GM23248 (cell line): ENCODE measurements at places on chromosomes 7 and 10. TPM values are rescaled to one million over a fixed set of nuclear protein-coding genes. Genes with fewer than 3 reads are reported as not detected.

GRCh38 chr7:28626624-28627262, 214.4 kb downstream of the CREB5 start:
- H3K27me3 ChIP-seq = no peaks in the 10 kb centered on the region
- no peak overlapping the region; the same call in 1 of the 2 replicates for H3K4me3 ChIP-seq
- H3K4me1 ChIP-seq = peaks cover 66% of the 10 kb centered on the region
- DNase-seq = peak; percentile 71
- peak overlapping the region; percentile 65 for H3K27ac ChIP-seq

- H3K27me3 ChIP-seq = no peaks in the 10 kb centered on the region
- H3K4me1 ChIP-seq = no peaks in the 10 kb centered on the region
- H3K27ac ChIP-seq = no peak overlapping the region
- no peak overlapping the region for H3K4me3 ChIP-seq
- no peak for DNase-seq
Observed at GRCh38 chr10:115654961-115655360, 561.8 kb downstream of the ATRNL1 start.

DNA sequence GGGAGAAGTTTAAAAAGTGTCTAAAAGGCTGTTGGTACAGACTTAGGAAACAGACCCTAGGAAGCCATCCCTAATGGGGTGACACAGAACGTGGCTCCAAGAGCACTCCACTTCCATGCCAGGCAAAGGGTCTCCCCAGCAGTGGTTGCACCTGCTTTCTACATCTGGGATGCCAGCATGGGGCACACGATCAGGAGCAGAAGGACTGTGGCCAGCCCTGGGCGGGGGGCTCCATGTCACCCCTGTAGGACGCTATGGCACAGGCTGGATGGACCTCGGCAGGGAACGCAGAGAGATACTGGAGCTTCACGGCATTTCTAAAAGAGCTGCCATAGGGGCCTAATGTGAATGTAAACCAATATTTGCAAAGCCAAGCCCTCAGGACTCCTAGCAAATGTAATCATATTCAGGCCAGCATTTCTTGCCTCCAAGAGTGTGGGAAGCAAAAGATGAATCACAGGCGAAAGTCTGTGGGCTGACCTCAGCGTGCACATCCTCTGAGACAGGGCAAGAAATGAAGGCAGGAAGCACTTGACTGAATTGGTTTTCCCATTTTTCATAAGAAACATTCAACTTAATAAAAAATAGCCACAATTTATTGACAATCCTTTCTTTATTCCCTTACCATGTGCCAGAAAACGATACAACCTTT, 93.9 kb downstream of the ATXN7L1 start:
- H3K36me3 ChIP-seq = no peaks in the 10 kb centered on the region
- H3K27me3 ChIP-seq = no peaks in the 10 kb centered on the region
- peak; percentile 95 for DNase-seq
- 0 out of 2 replicates have a peak overlapping the region, but pooled peaks have one; percentile 20 for H3K4me3 ChIP-seq

- H3K4me1 ChIP-seq = peaks cover 14% of the 10 kb centered on the region
- no peak overlapping the region for H3K4me3 ChIP-seq
- H3K27me3 ChIP-seq = no peaks in the 10 kb centered on the region
- no peak for DNase-seq
- no peaks in the 10 kb centered on the region for H3K36me3 ChIP-seq
Observed at GRCh38 chr7:47776335-47776734, 171.9 kb downstream of the PKD1L1 start.

DNA sequence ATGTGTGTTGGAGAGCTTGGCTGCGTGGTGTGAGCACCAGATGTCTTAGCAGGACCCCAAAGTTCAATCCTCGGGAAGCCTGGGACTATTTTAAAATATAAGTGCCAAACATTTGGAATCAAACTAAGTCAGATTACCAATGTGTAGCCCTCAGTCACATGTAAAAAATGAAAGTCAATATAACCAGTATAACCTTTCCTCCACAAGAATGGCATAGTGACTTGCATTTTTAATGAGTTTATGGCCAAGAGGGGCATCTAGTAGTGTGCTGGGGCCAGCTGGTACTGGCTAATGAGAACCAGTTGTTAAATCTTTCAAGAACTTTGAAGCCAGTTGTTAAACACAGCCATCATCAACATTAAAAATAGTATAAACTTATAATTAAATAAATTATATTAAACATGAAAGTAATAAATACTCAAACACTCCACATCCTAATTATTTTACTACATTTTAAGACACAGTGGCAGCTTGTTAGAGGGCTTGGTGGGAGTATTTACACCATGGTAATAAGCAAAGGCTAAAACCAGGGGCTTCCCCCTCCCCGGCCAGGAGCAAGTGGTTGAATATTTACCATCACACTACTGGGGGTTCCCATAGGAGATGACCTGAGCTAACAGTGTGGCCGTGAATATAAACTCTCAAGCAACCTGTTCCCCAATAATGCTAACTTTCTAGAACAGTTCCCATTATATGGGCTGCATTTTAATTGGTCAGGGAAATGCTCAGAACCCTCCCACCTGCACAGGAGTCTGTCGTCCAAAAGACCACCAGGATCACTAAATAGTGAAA, 7.9 kb upstream of the FAM170B start:
- peak; percentile 12 for DNase-seq
- H3K4me3 ChIP-seq = no peak overlapping the region
- no peaks in the 10 kb centered on the region for H3K36me3 ChIP-seq

DNA sequence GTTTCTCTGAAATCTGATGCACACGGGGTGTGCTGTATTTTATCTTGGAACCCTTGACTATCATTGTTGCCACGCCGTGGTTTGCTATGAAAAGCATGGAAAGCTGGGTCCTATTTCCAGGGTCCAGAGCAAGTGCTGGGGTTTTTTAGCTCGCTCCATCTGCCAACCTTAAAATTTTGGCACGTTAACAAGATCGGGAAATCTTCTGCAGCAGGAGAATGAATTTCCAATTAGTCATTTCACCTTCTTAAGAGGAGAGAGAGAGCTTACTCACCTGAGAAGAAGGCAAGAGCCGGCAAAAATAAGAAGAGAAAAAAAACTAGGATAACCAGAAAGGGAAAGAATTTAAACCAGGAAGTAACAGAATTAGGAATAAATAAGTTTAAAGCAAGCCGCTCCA, 223.6 kb upstream of the CELF2 start:
- no peak for DNase-seq
- no peak overlapping the region for H3K4me3 ChIP-seq
- no peaks in the 10 kb centered on the region for H3K36me3 ChIP-seq
- H3K27me3 ChIP-seq = no peaks in the 10 kb centered on the region

GRCh38 chr10:123527151-123527550, 139.0 kb upstream of the GPR26 start:
- H3K27ac ChIP-seq = no peak overlapping the region
- no peaks in the 10 kb centered on the region for H3K27me3 ChIP-seq
- H3K36me3 ChIP-seq = no peaks in the 10 kb centered on the region
- no peak for DNase-seq

DNA sequence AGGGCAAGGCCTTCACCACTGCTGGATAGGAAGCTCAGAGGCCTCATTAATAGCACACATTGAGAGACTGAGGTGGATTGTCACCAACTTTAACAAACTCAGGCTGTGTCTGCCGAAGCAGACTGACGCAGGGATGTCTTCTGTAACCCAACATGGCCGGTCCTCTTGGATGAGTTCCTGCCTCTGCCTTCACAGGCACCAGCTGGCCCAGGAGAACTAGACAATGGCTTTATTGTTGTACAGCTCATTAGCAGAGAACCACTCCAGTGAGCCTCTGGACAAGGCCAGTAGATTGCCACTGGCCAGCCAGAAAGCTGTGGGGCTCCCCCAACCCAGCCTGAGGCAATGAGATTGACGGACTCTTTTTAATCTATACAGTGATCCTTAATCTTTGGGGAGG, 9.4 kb downstream of the NODAL start:
- peaks cover 26% of the 10 kb centered on the region for H3K4me1 ChIP-seq
- peaks cover 26% of the 10 kb centered on the region; the same call in 1 of the 2 replicates for H3K36me3 ChIP-seq

GRCh38 chr10:24920907-24921881, 31.2 kb downstream of the PRTFDC1 start:
- DNase-seq = peak; percentile 98
- no peaks in the 10 kb centered on the region for H3K27me3 ChIP-seq
- H3K4me1 ChIP-seq = peaks cover 19% of the 10 kb centered on the region
- H3K27ac ChIP-seq = peak overlapping the region; percentile 89
- H3K36me3 ChIP-seq = no peaks in the 10 kb centered on the region; the same call in 1 of the 2 replicates

- H3K36me3 ChIP-seq = no peaks in the 10 kb centered on the region
- DNase-seq = no peak
- no peak overlapping the region for H3K27ac ChIP-seq
- H3K4me1 ChIP-seq = peaks cover 23% of the 10 kb centered on the region
Observed at GRCh38 chr7:111108000-111108399, 17.1 kb downstream of the LRRN3 start.

GRCh38 chr7:35019801-35020200, 17.5 kb downstream of the DPY19L1 start:
- no peaks in the 10 kb centered on the region for H3K27me3 ChIP-seq
- no peak for DNase-seq
- no peaks in the 10 kb centered on the region for H3K4me1 ChIP-seq
- 0 out of 2 replicates have a peak, but pooled peaks cover 8% of the 10 kb centered on the region for H3K36me3 ChIP-seq
- no peak overlapping the region for H3K4me3 ChIP-seq

DNA sequence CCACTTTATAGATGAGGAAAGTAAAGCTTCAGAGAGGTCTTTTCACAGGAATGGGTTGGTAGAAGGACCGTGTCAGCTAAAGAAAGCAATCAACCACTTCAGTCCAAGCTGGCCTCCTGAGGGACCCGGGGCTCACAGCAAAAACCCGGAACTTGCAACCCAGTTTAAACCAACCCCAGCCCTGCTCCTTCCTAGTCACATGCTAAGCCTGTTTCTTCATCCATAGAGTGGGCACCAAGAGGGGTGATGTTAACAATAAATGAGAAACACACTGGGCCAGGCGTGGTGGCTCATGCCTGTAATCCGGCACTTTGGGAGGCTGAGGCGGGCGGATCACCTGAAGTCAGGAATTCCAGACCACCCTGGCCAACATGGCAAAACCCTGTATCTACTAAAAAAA, 12.1 kb upstream of the NPFFR1 start:
- peaks cover 14% of the 10 kb centered on the region for H3K4me1 ChIP-seq
- H3K4me3 ChIP-seq = no peak overlapping the region
- no peaks in the 10 kb centered on the region for H3K36me3 ChIP-seq
- peak overlapping the region; percentile 71 for H3K27ac ChIP-seq
- DNase-seq = no peak

DNA sequence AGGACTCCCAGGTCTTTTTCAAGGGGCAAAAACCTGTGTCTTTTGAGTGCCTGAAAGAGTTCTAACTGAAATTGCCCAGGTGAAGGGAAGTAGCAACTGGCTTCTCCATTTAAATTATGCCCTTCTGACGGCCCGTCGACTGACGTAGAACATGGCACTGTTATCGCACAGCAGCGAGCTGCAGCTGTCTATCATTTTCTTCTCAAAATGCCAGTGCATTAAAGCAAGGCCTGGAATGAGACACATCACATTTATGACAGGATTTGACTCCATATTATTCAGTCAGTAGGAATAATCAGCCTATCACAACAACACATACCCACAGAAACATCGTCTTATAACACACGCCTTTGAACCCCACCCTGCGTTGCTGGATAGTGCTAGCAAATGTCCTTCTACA, 69.7 kb downstream of the CELF2 start:
- no peaks in the 10 kb centered on the region; the same call in 1 of the 2 replicates for H3K4me1 ChIP-seq
- no peaks in the 10 kb centered on the region for H3K36me3 ChIP-seq
- no peaks in the 10 kb centered on the region for H3K27me3 ChIP-seq
- H3K4me3 ChIP-seq = no peak overlapping the region
- no peak overlapping the region for H3K27ac ChIP-seq
- no peak for DNase-seq

DNA sequence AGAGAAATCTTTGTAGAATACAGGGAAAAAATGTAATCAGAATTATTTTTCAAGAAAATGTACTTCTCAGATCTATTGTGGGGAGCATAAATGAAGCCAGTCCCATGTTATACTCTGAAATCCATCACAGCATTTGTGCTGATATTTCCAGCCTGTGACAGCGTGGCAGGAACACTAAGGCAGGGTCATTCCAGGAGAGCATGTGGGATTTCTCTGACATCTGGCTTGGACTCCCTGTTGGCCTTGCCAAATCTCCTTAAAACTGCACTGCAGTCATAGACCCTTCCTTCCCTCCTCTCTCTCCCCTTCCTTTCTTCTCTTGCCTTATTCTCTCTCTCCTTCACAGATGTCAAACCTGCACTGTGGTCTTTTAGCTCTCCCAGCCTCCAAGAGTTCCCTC, 6.5 kb upstream of the TSPAN13 start:
- DNase-seq = no peak
- H3K4me3 ChIP-seq = no peak overlapping the region
- peaks cover 13% of the 10 kb centered on the region for H3K4me1 ChIP-seq
- H3K27me3 ChIP-seq = no peaks in the 10 kb centered on the region

- peak; percentile 55 for DNase-seq
- H3K27ac ChIP-seq = peak overlapping the region; percentile 97
- H3K4me3 ChIP-seq = peak overlapping the region; percentile 35
- H3K4me1 ChIP-seq = peaks cover 31% of the 10 kb centered on the region
- no peaks in the 10 kb centered on the region for H3K36me3 ChIP-seq
- no peaks in the 10 kb centered on the region for H3K27me3 ChIP-seq
Observed at GRCh38 chr7:5598261-5598761, 174.7 kb upstream of the TNRC18 start.

DNA sequence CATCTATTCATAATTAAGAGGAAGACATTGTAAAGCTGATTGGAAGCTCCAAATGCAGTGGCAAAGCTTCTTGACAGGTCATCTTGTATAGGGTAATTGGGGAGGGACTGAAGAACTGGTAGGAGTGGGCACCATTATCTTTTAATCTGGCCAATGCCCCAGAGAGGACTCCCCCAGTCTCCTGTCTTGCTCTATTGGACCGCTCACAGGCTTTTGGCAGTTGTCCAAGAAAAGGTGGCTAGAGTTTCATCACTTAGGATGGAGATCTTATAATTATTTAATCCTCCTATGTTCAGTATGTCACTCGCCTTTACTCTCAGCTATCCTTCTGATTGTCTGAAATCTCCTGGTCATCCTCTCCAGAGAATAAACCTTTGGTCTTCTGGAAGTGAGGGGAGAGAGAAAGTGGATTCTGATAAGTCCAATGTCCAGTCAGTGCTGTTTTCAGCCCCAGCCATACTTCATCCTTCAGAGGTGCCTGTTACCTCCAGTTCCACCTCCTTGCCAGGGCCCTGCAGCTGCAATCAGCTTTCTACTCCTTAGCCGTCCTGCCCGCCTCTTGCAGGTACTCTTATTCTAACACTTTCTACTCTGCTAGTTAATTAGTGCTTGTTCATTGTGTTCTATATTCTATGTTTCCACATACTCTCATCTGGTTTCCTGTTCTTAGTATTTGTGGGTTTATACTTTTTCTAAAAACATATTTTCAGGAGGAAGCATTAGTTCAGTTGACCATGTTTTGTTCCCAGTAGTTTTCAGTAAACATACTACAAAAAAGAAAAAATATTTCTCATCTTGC, 241.6 kb downstream of the NSUN6 start:
- H3K27me3 ChIP-seq = no peaks in the 10 kb centered on the region
- H3K4me1 ChIP-seq = no peaks in the 10 kb centered on the region
- no peak overlapping the region for H3K27ac ChIP-seq
- H3K4me3 ChIP-seq = no peak overlapping the region

The MPLKIP gene
- 51.5 and 58.2 TPM in 2 replicates for polyA plus RNA-seq

The GIMAP8 gene
- not detected in 2 replicates for polyA plus RNA-seq

The FOXI2 gene
- not detected in 2 replicates for polyA plus RNA-seq

The OR2A12 gene
- polyA plus RNA-seq = not detected in 2 replicates

The IFIT1 gene
- polyA plus RNA-seq = 14.3 and 15.7 TPM in 2 replicates

The ANKRD1 gene
- 3.6 and 3.7 TPM in 2 replicates for polyA plus RNA-seq

The CCDC186 gene
- polyA plus RNA-seq = 7.4 and 8.6 TPM in 2 replicates

The KIAA1549 gene
- 2.1 and 2.2 TPM in 2 replicates for polyA plus RNA-seq

The NACAD gene
- 0.93 and 1.2 TPM in 2 replicates for polyA plus RNA-seq

The KCND2 gene
- 0.23 and 0.35 TPM in 2 replicates for polyA plus RNA-seq

The CRYGN gene
- not detected in 2 replicates for polyA plus RNA-seq

The DUSP5 gene
- polyA plus RNA-seq = 5.8 and 13.3 TPM in 2 replicates

The JAKMIP3 gene
- polyA plus RNA-seq = 0.04 and 0.06 TPM in 2 replicates

The TEX47 gene
- not detected in 2 replicates for polyA plus RNA-seq
